ENCODE measurements at places on chromosomes 6 and 20.

- DNase-seq, result no peak
These were observed 58.4 kb upstream of the ARMH2 start for GRCh38 chr6:24856901-24857670.

- no peak for DNase-seq
These were observed 174.0 kb downstream of the BCKDHB start for GRCh38 chr6:80280262-80281010.

GRCh38 chr6:30311101-30311500, 15.6 kb upstream of the TRIM39 start:
- DNase-seq, result no peak

DNA sequence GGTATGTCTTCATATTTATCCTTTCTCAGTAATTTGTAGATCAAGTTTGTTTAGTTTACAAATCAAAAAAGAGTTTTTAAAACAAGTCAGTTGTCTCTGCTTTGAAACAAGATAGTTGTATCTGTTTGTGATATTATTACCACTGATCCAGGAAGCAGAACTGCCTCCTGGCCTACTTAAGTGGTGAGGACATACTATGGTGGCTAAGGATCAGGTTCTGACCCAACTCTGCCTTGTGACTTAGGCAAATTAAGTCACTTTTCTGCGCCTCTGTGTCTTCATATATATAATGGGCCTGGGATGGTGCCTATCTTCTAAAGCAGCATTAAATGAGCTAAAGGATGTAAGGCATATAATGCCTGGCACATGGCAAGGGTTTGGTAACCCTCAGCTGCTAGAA, 8.7 kb downstream of the ANKS1A start:
- DNase-seq, result no peak

DNA sequence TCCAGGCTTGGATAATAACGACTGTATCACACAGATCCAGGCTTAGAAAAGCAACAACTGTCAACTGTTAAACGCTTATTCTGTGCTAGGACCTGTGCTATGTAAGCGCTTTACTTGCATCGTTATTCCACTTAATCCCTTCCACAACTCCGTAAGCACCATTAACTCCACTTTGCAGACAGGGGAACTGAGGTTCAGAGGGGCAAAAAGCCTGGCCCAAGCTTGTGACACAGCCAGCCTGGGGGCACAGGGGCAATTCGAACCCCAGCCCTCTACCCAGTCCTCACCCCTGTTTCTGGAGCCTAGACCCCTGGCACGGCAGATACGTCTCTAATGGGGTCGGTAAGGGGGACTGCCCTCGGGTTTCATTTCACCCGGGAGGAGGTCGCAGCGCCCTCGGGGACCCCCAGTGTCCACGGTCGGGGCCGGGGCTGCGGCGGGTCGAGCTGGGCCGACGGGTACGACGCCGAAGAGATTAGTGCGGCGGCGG, 411 bp downstream of the DSN1 start:
- no peak for DNase-seq

GRCh38 chr6:163250116-163250515, 164.4 kb upstream of the QKI start:
- no peak for DNase-seq

- no peak for DNase-seq
These were observed 2.3 kb upstream of the REV3L start for GRCh38 chr6:111485342-111485741.

DNA sequence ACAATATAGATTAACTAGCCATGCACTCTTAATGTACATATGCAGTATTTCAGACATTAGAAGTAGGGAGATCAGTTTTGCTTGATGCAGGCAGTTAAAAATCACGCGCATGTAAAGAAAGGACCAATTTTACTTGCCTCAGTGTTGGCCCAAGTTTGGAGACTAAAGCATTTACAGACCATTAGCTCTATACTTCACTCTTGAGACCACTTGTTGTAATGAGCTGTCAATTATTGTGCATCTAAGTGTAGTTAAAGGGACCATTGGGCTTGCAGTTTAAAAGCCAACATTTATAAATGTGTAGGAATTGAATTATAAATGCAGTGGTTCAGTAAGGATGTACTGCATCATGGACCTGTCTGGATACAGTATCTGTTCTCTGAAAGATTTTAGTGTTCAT, 53.7 kb downstream of the PLCB4 start:
- DNase-seq, result no peak
